NCI-H510A treated with DMSO at 0.1 percent for 48 hours (cell line): ENCODE measurements at places on chromosomes 3 and 15.
A peak's percentile ranks its signal among the peaks of the same experiment; 100 is the strongest.

- no peak for DNase-seq
These were observed 3.1 kb upstream of the GPR15 start for GRCh38 chr3:98528474-98529346.

- DNase-seq = no peak
These were observed 11.0 kb upstream of the MEIS2 start for GRCh38 chr15:37111427-37111717.

DNA sequence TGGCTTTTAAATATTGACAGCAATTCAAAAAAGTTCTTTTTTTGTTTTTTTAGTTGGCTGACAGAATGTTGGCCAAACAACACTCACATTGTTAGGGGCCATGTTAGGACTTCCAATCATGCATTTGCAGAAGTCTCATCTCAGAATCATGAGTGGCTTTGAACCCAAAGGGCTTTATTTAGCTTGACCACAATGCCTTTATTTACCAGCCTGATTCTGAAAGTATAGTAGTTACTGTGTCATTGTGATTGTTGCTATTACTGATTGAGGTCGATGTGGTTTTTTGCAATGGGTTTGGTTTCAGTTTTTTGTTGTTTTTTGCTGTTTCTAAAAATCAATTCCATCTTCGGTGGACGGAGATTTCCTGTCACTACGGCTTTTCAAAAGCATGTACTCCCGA lies 7.2 kb downstream of the GLDN start:
- no peak for DNase-seq

DNA sequence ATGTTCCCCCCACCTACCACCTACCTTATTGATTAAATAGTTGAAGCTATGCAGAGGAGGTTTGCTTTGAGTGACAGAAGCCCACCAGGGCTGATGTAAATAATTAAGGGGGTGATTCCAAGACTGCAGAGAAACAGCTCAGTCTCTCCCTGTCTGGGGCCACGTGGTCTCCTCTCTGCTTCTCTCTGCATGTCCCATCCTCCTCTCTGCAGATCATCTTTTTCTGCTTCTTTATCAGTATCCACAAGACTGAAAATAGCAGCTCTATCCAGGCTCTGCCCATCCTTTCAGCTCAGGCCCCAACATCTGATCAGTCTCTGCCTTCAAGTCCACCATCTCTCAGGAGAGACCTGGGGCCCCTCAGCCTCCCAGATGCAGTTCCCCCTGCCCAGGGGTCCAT lies 110.8 kb downstream of the ANP32A start:
- DNase-seq = no peak

GRCh38 chr3:186118692-186119091 lies 9.8 kb upstream of the ETV5 start:
- no peak for DNase-seq

GRCh38 chr3:35965908-35966307 lies 326.6 kb downstream of the ARPP21 start:
- peak; percentile 32 for DNase-seq

- DNase-seq = no peak
These were observed 45.2 kb downstream of the GRIP2 start for GRCh38 chr3:14494973-14495300.

- no peak for DNase-seq
These were observed 13.9 kb downstream of the CHST13 start for GRCh38 chr3:126537730-126538281.

DNA sequence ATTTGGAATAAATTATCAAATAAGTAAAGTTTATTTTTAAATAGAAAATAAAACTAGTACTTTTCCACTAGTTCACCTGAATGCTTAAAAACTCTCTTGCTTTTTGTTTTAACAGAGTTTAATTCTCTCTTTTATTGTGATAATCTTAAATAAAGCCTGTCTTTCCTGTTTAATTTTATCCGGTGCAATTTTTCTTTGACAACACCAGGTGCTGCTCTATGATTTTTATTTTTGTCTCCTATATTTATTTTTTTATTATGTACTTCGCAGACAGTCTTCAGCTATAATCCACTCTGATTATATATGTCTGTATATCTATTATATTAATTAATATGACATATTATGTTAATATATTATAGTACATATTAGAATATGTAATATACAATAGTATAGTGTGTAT lies 1293.0 kb upstream of the EPHA6 start:
- no peak for DNase-seq

DNA sequence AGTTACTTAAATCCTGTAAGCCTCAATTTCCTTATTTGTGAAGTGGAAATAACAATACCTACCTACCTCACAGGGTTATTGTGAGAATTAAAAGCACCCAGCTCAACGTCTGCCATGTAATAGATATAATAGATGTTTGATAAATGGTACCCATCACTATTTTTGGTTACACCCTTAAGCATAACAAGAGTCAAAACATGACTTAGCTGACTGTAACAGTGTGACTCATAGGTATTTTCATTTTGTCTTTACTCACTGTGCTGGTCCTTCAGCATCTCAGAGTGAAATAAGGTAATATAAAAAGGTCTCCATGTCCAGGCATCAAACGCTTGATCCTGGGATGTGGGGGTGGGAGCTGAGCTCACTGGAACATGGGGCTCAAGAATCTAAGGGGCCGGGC lies 3.1 kb downstream of the CPLX3 start:
- no peak for DNase-seq

GRCh38 chr3:150874666-150875219 lies 30.5 kb downstream of the MINDY4B start:
- no peak for DNase-seq

DNA sequence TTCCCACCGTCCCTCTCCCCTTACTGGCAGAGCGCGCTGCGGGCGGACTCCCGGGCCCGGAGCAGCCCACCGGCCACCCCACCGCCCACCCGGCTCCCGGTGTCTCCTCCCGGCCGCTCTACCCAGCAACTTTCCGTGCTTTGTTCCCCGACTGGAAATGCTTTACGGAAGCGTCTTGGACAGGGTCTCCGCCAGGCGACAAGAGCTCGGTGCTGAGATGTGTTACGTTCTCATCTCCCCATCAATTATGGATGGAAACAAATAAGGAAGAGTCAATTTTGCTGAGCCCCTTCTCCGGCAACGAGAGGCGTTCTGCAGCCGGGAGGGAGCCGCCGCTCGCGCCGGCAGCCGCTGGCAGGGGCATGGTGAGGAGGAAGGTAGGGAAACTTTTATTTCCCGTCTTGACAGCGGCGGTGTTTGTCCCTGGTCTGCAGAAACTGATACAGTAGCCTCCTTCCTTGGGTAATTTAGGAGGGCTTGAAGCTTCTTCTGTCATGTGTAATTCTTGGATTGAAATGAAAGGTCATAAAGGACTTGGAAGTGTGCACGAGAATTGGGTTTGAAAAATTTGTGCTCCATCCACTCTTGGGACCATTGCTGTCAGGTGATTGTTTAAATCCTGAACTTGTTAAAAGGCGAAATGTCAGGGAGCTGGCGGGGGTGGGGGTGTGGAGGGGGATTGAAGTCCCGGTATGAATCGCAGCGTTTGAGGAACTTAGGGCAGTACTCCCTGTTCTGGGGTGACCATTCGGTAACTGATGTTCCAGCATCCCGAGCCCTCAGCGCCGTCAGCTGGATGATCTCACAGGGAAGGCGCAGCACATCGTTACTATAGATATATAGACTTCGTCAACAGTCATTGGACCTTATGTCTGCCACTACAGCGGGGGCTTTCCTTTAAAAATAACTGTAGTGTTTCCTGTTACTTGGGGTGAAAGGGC lies 1.5 kb downstream of the SEMA6D start:
- peak; percentile 23 for DNase-seq

DNA sequence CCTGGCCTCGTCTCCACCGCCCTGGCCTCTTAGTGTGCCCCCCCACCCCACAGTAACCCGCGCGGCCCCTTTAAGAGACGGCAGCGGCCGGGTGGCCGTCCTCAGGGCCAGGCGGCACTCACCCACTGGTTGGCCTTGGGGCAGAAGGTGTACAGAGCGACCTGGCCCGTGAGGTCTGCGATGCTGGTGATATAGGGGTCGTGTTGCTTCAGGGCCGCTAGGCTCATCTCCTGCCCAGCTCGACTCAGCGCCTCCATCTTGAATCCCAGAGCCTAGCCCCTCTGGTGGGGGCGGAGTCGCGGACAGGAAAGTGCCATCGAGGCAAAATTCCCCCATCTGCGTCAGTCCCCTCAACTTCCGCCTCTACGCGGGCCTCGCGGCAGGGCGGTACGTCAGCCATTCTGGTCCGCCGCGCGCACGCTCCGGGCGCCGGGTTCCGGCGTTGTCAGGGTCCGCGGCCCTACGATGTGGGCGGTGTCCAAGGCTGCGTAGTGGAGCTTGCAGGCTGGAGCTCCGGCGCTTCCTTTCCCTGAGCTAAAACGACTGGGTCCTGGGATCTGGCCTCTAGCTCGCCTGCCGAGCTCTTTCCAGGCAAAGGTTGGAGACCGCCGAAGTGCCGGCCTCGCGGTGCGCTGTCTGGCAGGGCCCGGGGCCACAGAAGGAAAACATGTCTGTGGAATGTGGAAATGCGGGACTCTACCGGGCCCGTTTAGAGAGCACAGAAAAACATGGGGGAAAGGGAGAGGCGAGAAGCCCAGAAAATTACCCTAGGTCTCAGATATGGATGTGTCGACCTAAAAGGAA lies at the start of gene DCP1A:
DCP1A (minus strand) TSS at position 283 of the 804 bp plus-strand sequence; CDS start at position 257, 26 bp downstream.
- peak; percentile 89 for DNase-seq

DNA sequence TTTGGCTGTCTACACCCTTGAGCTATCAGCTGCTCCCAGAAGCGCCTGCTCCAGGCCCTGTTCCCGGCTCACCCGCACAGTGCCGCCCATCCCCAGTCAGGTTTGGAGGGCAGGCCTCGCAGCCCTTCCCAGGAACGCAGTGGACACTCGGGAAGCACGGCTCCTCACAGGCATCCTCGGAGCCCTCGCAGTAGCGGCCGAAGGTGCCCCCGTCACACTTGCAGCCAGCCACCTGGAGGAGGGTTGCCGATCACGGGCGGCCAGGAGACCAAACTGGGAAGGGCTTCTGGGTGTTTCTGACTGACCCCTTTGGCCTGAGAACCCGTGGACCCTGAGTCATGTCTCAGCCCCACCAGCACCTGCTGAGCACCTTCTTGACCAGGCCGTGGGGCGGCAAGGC lies 33.4 kb downstream of the MUC20 start:
- no peak for DNase-seq

DNA sequence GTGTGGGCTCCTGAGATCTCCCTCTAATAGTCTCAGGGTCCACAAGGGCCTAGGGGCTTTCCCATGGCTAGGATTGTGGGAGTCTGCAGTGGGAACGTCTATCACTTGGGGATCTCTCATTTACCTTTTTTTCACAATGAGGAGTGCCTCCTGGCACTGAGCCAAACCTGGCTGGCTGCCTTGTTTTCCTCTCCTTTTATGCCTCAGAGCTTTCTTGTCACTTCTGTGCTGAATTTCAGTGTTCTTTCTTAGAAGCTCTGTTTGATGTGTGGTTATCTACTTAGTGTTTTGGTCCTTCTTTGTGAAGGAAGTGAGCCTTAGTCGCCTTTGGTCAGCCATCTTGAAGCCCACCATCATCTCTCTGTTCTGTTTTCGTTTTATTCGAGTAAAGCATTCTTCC lies 33.9 kb downstream of the DOCK3 start:
- DNase-seq = no peak

GRCh38 chr3:31027191-31027761 lies 132.8 kb upstream of the GADL1 start:
- DNase-seq = no peak

GRCh38 chr15:92098869-92099268 lies 245.4 kb downstream of the SLCO3A1 start:
- no peak for DNase-seq

- DNase-seq = no peak
These were observed 23.2 kb downstream of the LIPC start for GRCh38 chr15:58454950-58455401.

- no peak for DNase-seq
These were observed 9.9 kb upstream of the PLA2G4D start for GRCh38 chr15:42104095-42104891.

DNA sequence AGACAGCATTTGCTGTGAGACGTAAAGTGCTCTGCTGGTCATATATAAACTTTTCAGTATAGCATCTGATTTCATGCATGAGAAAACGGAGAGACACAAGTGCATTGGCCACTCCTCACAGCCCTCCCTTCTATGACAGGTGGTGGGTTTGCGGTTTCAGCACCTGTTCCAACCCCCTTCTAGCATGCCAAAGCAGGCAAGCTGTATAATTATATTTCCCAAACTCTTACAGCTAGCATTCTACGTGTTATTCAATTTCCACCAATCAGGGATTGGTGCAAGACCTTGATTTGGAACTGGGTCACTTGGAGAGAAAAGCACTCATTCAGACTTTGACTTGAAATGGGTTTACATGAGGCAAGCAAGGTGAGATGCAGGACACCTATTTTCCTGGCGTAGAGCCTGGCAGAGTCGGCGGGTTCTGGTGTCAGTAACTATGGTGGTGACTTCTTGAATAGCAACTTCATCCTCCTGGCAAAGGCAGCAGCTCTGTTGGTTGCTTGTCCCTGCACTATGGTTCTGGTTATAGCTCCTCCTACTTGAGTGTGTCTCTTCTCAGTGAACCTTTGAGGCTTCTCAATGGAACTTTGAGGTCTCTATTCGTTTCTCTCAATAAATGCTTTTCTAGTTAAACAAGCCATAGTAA lies 356.5 kb downstream of the TBL1XR1 start:
- no peak for DNase-seq

- no peak for DNase-seq
These were observed 35.7 kb upstream of the BHLHE40 start for GRCh38 chr3:4943549-4943948.

GRCh38 chr3:142802891-142803290 lies 79.1 kb downstream of the TRPC1 start:
- peak; percentile 0 for DNase-seq

- DNase-seq = no peak
These were observed 142.6 kb downstream of the ZBTB20 start for GRCh38 chr3:115004201-115005140.

GRCh38 chr3:36906504-36907149 lies 38.2 kb downstream of the TRANK1 start:
- no peak for DNase-seq

DNA sequence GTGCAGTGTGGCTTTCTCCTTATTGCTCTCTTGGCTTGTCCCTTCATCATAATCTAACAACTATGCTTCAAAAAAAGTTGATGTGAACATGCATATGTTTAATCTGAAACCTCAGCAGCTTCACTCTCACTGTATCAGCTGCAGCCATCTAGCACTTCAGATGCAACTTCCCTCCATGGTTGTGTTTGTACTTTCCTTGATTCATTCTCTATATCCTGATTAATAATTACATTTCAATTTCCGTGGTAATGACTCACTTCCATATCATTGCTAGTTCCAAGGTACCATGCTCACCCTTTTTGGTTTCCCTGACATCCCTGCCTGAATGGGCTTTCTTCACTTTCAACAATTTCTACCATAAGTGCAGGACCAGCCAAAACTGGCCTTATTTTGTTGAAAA lies 51.2 kb downstream of the MDFIC2 start:
- no peak for DNase-seq

DNA sequence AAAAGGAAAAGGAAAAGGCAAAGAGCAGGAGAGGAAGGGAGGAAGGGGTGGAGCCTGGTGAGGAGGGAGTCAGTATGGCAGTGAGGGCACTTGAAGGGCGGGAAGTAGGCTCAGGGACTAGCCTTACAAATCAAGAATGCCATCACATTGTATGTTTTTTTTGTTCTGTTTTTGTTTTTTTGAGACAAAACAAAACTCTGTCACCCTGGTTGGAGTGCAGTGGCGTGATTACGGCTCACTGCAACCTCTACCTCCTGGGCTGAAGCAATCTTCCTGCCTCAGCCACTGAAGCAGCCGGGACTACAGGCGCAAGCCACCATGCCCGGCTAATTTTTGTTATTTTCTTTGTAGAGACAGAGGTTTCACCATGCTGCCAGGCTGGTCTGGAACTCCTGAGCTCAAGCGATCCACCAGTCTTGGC lies 10.5 kb upstream of the PIK3CB start:
- no peak for DNase-seq

- DNase-seq = no peak
These were observed 39.3 kb downstream of the NKIRAS1 start for GRCh38 chr3:23877329-23877980.

- no peak for DNase-seq
These were observed 552.4 kb upstream of the CCDC54 start for GRCh38 chr3:106824856-106825255.
